ENCODE measurements at places on chromosomes 16 and 17.
A peak's percentile ranks its signal among the peaks of the same experiment; 100 is the strongest.

- no peak for DNase-seq
Observed at GRCh38 chr17:78441271-78441971, 63.0 kb downstream of the PGS1 start.

- no peak for DNase-seq
Observed at GRCh38 chr16:78213751-78214150, 114.3 kb downstream of the WWOX start.

GRCh38 chr17:1096215-1096614 is 83.6 kb downstream of the ABR start:
- no peak for DNase-seq

DNA sequence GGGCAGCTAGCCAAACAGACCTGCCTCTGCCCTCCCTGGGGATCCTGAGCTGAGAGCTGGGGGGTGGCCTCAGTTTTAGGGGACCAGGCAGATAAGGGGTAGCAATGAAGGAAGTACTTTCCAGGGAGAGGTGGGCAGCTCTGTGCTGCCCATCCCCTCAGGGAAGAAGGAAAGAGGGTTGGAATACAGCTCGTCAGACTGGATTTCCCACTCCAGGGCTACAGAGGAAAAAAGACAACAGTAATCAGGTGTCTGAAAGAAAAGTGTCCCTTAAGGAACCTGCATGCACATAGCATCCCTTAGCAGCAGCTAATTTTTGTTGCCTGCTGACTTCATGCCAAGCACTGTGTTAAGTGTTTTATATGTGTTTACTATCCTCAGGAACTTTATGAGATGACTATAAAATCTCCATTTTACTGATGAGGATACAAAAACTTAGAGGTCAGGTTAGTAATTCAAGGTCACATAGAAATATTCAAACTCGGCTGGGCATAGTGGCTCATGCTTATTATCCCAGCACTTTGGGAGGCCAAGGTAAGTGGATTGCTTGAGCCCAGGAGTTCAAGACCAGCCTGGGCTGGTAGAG is 3.2 kb upstream of the MRPL58 start:
- DNase-seq = no peak

- no peak for DNase-seq
Observed at GRCh38 chr16:51500306-51500705, 349.2 kb upstream of the SALL1 start.

- peak; percentile 89 for DNase-seq
Observed at GRCh38 chr17:73192894-73193701, at the start of gene COG1. TSS of gene COG1 (plus strand) at chr17:73193055. CDS start at chr17:73193070, 15 bp downstream.

DNA sequence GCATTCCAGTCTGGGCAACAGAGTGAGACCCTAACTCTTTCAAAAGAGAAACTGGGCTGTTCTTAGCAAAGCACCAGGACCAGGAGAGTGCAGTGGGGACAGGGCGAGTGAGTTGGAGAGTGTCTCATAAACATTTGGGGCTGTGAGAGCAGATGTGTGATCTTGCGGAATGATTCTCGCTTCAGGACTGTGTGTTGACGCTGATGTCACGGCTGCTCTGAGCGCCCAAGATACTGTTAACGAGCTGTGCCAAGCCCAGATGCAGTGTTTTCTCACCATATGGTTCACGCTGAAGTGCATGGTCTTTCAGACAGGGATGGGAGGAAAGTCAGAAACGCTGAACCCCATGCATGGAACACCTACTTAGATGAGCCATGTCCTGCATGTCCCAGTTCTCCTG is 438.2 kb downstream of the HS3ST4 start:
- DNase-seq = no peak

DNA sequence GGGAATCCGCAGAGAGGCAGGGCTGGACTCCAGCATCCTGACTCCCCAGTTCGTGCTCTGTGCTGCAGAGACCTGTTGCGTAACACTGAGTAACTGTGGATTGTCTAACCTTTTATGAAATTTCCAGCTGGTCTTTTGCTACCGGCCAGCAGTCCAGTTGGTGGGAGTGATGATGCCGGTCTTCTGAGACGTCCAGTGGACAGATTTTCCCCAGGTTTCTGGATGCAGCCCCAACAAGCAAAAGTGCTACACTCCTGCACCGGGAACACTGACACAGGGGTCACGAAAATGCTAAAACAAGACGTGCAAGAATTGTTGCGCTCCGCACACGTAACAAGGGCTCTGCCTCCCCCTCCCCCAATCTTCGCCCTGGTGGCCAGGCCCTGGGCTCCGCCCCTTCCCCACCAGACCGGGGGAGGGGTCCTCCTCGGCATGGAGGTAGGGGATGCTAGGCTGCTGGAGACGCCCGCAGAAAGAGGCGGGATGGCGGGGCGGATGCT is 701 bp upstream of the MRC2 start:
- no peak for DNase-seq

GRCh38 chr17:1709971-1710806 is at the start of gene TLCD2:
TSS of gene TLCD2 (minus strand) at chr17:1710377. CDS start at chr17:1710242, 135 bp downstream.
- no peak for DNase-seq

- DNase-seq = no peak
Observed at GRCh38 chr17:77527836-77528505, 387.2 kb downstream of the SEC14L1 start.

DNA sequence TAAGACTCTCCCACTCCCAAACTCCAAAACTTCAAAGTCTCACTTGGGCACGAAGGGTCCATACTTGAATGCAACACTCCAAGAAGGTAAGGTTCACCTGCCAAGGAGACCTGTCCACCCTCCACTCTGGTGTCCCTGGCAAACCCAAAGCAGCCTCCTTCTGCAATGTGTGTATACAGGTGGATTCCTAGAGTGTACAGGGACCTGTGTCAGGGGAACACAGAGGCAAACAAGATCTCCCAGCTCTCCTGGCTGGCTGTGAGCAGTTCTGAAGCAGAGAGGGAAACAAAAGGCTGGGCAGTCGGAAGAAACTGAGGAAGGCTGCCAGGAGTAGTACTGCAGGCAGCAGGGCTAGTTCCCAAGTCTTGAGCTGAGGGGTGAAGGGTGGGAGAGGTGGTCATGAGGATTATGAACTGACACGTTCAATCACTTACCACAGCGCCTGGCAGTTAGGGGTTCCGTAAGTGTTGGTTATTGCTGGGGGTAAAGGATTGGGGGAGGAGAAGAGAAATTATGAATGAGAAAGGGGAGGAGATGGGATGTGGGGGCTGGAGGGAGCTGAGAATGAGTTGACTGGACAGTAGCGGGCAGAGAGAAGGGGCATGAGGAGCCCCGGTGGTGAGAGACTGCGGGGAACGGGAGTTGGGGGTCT is 795 bp downstream of the KCTD13 start:
- DNase-seq = peak; percentile 25

- peak; percentile 75 for DNase-seq
Observed at GRCh38 chr17:7237761-7238419, 1.4 kb downstream of the PHF23 start.

DNA sequence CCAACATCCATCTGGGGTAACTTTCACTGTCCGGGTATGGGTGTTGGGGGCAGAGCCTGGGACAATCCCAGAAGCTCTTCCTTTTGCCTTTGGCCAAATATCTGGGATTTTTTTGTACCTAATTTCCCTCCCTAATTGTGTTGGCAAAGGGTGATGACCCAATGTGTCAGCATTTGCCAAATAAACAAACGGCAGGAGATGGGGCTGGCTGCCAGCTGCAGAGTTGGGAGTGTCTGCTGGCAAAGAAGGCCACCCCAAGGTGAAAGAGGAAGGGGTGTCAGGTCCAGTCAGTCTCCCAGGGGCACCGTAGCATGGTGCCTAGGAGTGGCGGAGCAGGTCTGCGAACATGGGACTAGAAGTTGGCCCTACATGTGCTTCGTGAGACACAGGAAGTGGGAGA is 73.0 kb downstream of the SLC6A2 start:
- DNase-seq = no peak

DNA sequence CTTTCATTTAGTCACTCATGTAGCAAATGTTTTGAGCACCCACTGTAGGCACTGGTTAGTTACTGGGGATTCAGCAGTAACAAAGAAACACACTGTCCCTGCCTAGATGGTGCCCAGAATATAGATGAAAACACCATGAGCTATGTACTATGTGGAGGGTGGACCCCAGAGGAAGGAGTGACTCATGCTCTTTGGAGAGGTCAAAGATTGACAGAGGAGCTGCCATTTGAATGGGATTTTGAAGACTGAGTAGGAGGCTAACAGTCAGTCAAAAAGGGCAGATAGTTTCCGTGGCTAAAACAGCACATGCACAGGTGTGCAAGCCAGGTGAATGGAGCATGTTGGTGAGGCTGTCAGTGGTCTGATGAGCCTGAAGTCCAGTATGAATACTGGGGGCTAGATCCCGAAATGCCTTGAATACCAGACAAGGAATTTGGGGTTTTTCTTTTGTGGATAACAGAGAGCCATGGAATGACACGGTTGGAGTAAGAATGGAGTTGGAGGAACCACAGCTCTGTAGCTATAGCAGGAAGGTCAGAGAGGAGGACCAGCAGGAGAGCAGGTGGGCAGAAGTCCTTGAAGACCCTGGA is 6.1 kb downstream of the IL21R start:
- DNase-seq = no peak

DNA sequence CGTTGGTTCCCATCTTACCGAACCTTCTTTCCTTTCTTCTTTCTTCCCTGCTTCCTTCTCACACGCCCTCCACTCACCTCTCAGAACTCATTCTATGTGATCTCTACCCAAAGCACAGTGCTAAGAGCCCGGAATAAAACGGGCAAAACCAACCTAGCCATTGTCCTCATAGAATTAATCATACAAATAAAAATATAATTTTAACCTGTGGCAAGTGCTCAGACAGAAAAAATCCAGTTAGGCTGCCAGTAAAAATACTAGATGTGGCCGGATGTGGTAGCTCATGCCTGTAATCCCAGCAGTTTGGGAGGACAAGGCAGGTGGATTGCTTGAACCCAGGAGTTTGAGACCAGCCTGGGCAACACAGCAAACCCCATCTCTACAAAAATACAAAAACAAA is 27.0 kb downstream of the BMERB1 start:
- no peak for DNase-seq
